ENCODE measurements at places on chromosomes 1 and 21. TPM values are rescaled to one million over a fixed set of nuclear protein-coding genes. Genes with fewer than 3 reads are reported as not detected.

GRCh38 chr1:47262787-47263413, 30.9 kb upstream of the TAL1 start:
- peak; percentile 11 for DNase-seq

DNA sequence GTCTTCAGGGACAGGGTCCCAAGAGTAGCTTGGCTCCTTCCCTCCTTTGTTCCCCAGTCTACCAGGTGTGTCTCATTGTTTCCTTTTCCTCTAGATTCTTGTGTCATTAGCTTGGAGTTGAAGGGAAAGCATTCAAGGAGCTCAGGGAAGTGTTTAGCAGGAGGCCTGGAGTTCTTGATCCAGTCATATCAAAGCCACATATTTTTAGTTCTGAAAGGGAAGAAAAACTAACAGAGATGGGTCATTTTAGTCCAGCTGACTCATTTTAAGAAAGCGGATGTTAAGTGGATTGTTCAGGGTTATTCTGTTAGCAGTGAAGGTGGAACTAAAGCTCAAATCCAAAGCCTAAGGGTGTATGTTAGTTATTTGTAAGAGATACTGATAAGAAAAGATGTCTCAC, 721 bp downstream of the C1orf54 start:
- DNase-seq, result no peak

GRCh38 chr1:244757091-244757939, 78.1 kb upstream of the COX20 start:
- no peak for DNase-seq

DNA sequence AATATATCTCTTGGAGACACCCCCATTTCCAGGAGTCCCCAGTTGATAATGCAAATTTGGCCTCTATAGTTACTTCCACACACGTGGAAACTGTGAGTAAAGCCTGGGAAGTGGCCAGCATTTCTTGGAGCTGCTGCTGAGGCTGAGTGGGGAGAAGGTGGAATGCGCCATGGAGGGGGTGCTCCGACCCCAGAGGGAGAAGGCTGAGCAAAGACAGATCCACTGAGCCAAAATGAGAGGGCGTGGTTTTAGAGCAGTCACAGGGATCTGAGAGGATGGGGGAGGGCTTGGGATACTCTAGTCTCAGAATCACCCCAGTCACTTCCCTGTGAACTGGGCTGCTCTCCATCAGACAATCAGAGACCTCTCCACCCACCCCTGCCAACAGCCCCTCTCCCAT, 38.7 kb downstream of the TRIM62 start:
- DNase-seq, result no peak

DNA sequence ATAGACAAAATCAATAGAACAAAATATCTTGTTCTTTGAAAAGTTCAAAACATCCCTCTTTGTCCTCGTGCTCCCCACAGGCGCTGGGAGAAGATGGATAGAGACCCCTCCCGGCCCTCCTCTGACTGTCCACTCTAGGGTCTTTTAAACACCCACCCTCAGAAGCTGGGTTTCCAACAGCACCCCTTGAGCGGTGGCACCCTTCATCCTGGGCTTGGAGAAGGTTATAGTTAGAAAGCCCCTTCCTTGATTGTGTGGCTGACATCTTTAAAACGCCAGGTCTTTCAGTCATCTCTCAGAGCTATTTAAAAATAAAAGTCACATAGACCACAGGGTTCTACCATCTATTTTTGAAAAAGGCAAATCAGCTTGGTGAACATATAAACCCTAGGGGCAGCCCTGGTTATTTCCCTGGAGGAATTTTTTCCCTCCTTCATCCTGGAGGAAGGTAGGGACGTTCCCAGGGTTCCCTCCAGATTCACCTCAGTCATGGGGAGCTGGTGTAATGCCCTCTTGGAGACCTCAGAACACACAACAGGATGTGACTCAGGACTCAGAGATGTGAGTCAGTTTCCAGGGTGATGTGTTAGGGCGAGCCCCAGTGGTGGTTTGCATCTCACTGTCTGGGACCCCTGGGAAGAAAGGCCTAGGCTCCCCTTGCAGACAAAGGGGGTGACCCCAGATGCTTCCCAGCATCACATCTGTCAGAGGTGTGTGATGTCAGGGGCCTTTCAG, 138.5 kb downstream of the CLIC6 start:
- DNase-seq, result peak; percentile 60

GRCh38 chr1:185549906-185550305, 184.3 kb upstream of the HMCN1 start:
- no peak for DNase-seq

DNA sequence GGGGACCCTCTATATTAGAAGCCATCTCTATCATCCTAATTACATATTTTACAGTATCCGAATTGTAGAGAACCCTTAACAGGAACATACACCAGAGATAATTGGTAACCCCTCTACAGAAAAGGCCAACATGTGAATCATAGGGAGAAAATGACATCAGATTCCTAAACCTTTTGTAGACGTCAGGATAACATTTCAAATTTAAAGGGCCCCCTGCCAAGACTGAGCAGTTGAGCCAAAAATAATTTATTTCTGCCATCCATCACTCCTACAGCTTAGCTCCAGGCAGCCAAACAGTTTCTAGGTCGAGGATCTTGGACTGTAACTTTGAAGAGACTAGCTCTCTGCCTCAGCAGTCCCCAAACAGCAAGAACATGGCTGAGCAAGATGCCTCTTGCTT, 21.2 kb downstream of the ZNF697 start:
- DNase-seq, result no peak

- no peak for DNase-seq
Observed at GRCh38 chr1:86998727-86999126, 84.3 kb downstream of the HS2ST1 start.

DNA sequence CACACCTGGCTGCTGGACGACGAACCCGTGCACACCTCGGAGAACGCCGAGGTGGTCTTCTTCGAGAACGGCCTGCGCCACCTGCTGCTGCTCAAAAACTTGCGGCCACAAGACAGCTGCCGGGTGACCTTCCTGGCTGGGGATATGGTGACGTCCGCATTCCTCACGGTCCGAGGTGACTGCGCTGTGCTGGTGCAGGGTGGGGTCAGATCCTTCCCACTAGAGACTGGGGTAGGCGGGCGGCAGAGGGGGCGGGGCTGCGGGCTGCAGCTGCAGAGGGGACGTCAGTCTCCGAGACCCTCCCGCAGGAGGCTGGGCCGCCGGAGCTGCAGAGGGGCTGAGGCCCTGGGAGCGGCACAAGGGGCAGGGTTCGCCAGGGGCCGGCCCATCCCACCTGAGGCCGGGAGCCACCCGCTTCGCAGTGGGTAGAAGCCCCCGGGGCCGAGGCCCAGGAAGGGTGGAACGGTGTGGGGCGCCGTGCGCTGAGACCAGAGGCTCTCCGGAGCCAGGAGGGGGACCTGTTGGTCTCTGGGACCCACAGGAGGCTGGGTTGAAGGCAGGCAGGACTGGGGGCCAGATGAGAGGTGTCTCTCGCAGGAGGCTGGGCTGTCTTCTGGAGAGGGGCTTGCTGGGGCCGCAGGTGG, 90.6 kb downstream of the TRIM11 start:
- DNase-seq, result no peak

DNA sequence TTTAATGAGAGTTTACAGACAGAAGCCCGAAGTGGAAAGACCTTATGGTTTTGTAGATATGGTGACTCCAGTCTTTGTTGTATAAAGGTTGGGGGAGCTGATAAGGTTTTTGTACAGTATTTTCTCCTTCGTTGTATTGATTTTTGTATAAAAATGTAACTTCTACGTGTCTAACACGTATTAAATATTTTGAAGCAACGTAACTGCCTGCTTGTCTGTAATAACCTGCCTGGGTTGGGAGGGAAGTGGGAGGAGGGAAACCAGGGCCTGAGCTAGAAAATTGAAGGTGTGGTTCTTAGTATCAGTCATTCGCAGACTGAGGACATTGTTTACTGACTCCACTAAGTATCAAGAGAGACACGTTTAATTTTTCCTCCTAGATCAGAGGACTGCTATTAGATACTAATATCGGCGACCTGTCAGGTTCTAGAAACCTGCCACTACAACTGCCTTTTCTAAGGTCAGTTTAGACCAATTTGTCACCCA, 2.2 kb downstream of the IER5 start:
- peak; percentile 23 for DNase-seq

Gene AJAP1
- total RNA-seq, result 0.18 TPM

Gene B3GALT2
- total RNA-seq, result 0.68 TPM

Gene LAD1
- 0.10 TPM for total RNA-seq

Gene TMEM269
- total RNA-seq, result 0.24 TPM

Gene CCDC27
- not detected for total RNA-seq
